ENCODE measurements at places on chromosomes 3 and 15. TPM values are rescaled to one million over a fixed set of nuclear protein-coding genes. Genes with fewer than 3 reads are reported as not detected.

The SLC28A2 gene
- total RNA-seq, result 54.9 TPM

The DHFR2 gene
- total RNA-seq, result 5.4 TPM

The LRRC31 gene
- 66.0 TPM for total RNA-seq

The MFSD1 gene
- 54.4 TPM for total RNA-seq

The TAGLN3 gene
- 1.8 TPM for total RNA-seq

The ENTPD3 gene
- total RNA-seq, result 0.22 TPM

The TTLL13 gene
- total RNA-seq, result 1.2 TPM

The SAMD7 gene
- total RNA-seq, result not detected

The MST1R gene
- 88.9 TPM for total RNA-seq

The GNB4 gene
- total RNA-seq, result 10.4 TPM

The SKOR1 gene
- 0.10 TPM for total RNA-seq

The ISLR gene
- 3.6 TPM for total RNA-seq

The CHRM5 gene
- not detected for total RNA-seq

The GOLGA8J gene
- 0.35 TPM for total RNA-seq

The DLL4 gene
- total RNA-seq, result 18.5 TPM

The TRAT1 gene
- total RNA-seq, result 0.29 TPM

The PPP1R14D gene
- 166 TPM for total RNA-seq

The LEKR1 gene
- total RNA-seq, result 2.0 TPM

The ARPP19 gene
- 72.2 TPM for total RNA-seq

The RPP25 gene
- 25.5 TPM for total RNA-seq

The RETNLB gene
- total RNA-seq, result 97.9 TPM

The GXYLT2 gene
- total RNA-seq, result 8.4 TPM

The XPC gene
- 14.7 TPM for total RNA-seq

The GOLGA6A gene
- total RNA-seq, result not detected

The GTF2A2 gene
- total RNA-seq, result 143 TPM

The UTS2B gene
- 0.69 TPM for total RNA-seq

The CYP8B1 gene
- total RNA-seq, result not detected

The ARGFX gene
- total RNA-seq, result not detected

The COX17 gene
- 53.5 TPM for total RNA-seq

The SCAMP5 gene
- 4.9 TPM for total RNA-seq

The OR5H15 gene
- total RNA-seq, result not detected

The KLHL6 gene
- 2.0 TPM for total RNA-seq

The ATP10A gene
- total RNA-seq, result 1.0 TPM

The RBP2 gene
- 3.1 TPM for total RNA-seq

The NPAP1 gene
- not detected for total RNA-seq

The SPINK8 gene
- total RNA-seq, result not detected

The MYRIP gene
- total RNA-seq, result 6.3 TPM

The DZIP3 gene
- 6.8 TPM for total RNA-seq

The HMG20A gene
- total RNA-seq, result 32.9 TPM

The PPM1L gene
- 15.6 TPM for total RNA-seq

The LRTM1 gene
- not detected for total RNA-seq

The ECE2 gene
- 0.37 TPM for total RNA-seq

The NRROS gene
- total RNA-seq, result 2.1 TPM

The NLGN1 gene
- total RNA-seq, result 0.67 TPM

The MITF gene
- total RNA-seq, result 2.9 TPM

The KNL1 gene
- 18.8 TPM for total RNA-seq

The ZNF501 gene
- 3.0 TPM for total RNA-seq

The TMEM212 gene
- not detected for total RNA-seq

The NTRK3 gene
- 1.5 TPM for total RNA-seq

The CLDN18 gene
- 0.11 TPM for total RNA-seq

The ANKUB1 gene
- total RNA-seq, result not detected

The PAQR9 gene
- total RNA-seq, result not detected

The TRPM1 gene
- total RNA-seq, result not detected

The CAMK2N2 gene
- not detected for total RNA-seq
